ENCODE measurements at places on chromosomes 5 and 9.

GRCh38 chr5:148214665-148215185, 11.9 kb downstream of the SPINK6 start:
- DNase-seq = no peak

DNA sequence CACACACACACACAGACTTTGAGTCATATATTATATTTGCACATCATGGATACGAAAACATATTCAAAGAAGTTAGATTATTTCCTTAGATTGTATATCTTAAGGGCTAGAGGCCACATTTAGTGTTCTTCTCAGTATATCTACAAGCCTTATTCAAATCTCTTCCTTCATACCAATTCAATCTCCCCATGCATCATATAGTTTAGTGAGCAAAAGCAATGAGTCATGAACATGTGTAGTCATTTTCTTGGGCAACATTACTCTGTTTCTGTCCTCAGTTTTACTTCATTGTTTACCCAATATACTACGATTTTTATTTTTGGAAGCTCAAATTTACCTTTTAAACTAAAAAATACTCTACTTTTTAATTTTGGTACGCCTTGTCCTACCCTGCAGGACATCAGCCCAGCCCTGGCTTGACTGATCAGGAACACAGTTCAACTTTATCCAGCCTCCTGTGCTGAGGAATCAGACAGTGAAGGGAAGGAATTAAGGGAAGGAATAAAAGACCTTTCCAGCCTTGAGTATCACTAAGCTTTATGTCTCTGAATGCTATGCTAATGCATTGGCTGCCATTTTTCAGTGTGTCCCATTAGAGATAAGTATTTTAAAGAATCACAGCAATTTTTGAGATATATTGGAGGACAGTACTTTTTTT, 101.7 kb upstream of the FST start:
- no peak for DNase-seq

DNA sequence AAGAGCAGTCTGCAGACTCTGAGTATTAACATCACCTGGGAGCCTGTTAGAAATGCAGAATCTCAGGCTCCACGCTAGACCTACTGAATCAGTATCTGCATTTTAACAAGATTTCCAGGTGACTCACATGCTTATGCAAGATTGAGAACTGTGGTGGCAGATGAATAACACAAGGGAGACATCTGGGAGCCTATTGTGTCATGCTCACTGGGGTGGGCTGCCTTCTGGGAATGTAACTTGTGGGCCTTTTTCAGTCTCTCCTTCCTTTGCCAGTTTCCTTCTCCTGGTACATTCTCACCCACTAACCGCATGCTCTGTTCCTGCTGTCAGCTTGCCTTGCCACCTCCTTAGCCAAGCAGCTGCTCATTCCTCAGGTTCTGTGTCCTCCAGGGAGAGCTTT, 176.6 kb upstream of the C9orf72 start:
- DNase-seq = no peak

DNA sequence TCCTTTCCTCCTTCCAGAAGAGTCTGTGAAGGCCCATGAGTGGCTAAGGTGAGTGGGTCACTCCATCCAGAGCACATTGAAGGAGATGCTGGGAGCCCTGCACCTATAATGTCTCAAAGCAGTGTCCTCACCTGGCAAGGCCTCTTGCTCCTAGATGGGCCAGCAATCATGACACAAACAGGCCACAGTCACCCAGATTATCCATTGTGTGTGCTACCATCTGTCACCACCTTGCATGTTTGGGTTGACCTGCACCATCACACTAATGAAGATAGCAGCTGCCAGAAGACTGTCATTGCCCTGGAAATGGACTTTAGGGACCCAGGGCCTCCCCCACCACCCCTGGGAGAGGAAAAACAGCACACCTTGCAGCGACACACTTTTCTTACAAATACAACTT, 69.6 kb downstream of the GABBR2 start:
- DNase-seq = no peak

DNA sequence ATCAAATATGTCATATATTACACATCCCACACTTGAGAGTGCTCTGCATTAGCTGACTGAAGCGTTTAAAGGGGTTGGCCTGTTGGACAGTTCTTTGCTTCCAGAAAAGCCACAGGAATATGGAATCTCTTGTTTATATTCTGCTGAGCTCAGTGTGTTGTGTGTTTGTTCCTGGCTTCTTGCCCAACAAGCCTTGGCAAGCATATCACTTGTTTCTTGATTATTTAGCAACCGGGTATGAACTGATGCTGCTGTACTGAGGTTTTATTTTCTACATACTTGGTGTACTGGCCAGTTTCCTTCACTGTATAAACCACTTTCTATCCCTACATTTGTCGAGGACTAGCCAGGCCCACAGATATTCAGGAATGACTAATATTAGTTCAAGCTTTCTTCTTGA, 378.9 kb downstream of the KCTD16 start:
- DNase-seq = no peak

- DNase-seq = no peak
These were observed 646.8 kb upstream of the WWC1 start for GRCh38 chr5:167644619-167645018.

- no peak for DNase-seq
These were observed 308.6 kb upstream of the EFNA5 start for GRCh38 chr5:107979291-107979690.

- no peak for DNase-seq
These were observed 40.8 kb upstream of the GNPDA1 start for GRCh38 chr5:142053426-142054151.

GRCh38 chr9:87606841-87607521, 109.3 kb downstream of the DAPK1 start:
- no peak for DNase-seq

DNA sequence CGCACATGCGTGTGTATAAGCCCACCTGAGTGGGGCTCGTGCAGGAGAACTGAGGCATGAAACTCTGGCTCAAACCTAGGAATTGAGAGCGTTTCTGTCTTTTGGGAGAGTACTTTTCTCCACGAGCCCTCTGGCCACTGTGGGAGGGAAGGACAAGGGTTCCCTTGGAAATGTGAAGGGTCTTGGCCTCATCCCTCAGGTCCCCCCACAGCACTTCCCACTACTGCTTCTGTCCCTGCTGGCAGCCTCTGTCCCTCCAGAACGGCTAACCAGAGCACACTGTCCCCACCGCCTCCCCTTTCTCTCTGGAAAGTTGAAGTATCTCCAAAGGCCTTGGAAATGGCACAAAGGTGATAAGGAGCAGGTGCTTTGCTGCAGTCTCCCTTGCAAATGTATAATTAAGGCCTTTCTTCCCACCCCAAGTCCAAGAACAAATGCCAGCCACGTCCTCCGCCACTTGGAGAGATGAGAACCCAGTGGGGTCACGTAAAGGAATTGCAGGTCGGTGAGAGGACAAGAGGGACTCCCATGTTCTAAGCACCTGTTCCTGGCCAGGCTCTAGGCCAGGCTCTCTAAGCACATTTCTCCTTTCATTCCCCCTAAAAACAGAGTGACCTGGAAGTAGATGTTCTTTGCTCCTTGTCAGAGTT, 107.9 kb upstream of the LMX1B start:
- DNase-seq = no peak

- no peak for DNase-seq
These were observed 15.4 kb downstream of the CCDC69 start for GRCh38 chr5:151208481-151208914.

DNA sequence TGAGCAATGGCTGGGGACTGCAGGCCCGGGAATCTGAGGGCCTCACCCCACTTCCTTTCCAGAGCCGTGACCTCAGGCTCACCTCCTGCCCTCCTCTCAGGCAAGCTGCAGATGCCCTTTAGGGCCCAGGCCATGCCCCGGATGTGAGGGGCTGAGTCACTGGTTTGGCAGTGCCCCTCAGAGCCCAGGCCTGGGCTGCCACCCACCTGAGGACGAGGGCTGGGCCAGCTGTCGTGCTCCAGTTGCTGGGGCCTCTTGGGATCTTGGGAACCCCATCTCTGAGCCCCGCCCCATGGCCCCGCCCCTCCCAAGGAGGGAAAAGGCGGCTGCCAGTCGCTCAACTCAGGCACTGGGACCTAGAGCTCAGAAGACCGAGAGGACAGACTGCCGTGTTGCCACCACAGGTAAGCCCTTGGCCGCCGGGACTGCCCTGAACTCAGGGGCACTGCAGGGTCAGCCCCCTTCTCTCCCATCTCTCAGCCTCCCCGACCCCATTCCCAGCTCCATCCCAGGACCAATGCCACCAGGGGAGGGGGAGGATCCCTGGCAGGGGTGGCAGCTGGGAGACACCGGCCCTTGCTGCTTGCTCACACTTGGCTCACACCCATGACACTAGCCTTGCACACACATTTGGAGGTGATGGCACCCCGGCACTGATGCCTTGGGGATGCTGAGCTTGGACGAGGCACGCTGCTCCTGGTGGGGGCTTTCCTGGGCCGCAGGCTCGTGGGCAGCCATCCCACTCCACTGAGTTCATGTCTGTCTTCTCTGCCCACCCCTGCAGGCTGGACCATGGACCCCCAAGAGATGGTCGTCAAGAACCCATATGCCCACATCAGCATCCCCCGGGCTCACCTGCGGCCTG, at the start of gene CYSRT1:
TSS of gene CYSRT1 (plus strand) at position 345 of the 865 bp plus-strand sequence. CDS start at position 793, 448 bp downstream.
- DNase-seq = no peak

- DNase-seq = peak; percentile 5
These were observed 77.6 kb upstream of the TMC1 start for GRCh38 chr9:72443855-72444254.

DNA sequence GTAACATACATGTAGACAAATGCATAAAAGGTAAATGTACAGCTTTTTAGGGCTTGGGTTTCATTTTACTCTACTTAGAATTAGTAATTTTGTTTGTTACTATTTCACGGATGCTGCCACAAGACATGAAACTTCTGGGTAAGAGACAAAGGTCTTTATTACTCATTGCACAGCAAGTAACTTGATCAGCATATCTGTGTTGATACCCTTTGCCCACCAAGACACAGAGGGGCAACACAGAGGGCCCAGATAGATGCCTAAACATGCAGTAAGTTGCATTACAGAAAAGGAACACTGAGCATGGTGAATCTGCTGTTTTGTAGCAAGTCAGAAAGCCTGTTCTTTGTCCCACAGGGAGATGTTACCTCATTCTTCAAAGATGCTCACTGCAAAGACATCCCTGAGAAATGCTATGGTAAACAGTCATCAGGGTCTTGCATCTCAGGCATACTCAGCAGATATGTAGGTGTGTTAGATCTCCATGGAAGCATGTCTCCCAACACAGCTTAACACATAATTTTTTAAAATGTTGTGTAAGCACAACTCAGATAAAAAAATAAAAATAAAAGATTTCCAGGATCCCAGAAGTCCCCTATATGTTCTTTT, 10.3 kb downstream of the ITGA2 start:
- no peak for DNase-seq

DNA sequence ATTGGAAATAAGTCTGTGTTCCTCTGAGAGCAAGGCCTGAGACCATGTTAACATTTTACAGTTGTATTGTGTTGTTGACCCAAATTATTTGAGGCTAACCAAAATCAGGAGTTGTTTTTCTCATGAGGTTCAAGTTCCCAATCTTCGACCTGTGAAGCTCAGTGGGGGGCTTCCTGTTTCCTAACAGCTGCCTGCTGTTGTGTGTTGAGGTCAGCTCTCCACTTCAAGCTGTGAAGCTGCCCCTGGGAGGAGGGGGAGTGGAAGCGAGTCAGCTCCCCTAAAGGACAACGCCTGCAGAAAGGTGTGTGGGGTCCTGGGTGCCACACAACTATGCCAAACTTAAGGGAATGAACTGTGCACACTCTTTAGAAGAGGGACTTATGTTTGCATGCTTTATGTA, 295.5 kb downstream of the IRX1 start:
- no peak for DNase-seq

GRCh38 chr5:154358516-154359220, 87.1 kb upstream of the SAP30L start:
- no peak for DNase-seq

DNA sequence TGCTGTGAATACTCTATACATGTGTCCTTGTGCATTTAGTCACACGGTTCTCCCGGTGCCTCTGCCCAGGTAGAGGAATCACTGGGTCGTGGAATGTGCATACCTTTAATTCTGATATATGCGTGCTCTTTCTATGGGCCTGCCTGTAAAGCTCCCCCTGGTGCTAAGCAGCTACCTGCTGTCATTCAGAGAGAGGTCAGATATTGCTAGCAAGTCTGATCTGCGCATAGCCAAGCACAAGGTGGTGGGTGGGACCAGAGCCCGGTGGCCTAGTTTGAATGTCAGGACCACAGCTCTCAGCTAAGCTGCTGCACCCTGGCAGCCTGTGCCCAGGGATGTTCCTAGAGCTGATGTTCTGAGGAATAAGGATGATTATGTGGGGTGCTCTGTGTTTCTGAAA, 33.4 kb downstream of the TJP2 start:
- no peak for DNase-seq

Measured in activated T-cell treated with anti-CD3 and anti-CD28 coated beads for 48 hours (primary cell).